Stimulated activated CD8-positive, alpha-beta memory T cell treated with anti-CD3 and anti-CD28 coated beads, Interleukin-4, amount 100 ng/mL, for 1 hour (primary cell): ENCODE measurements at places on chromosomes 1 and 21.
A peak's percentile ranks its signal among the peaks of the same experiment; 100 is the strongest.

- no peak for DNase-seq
Measured at GRCh38 chr1:193068013-193068412, 8.6 kb downstream of the RO60 start.

DNA sequence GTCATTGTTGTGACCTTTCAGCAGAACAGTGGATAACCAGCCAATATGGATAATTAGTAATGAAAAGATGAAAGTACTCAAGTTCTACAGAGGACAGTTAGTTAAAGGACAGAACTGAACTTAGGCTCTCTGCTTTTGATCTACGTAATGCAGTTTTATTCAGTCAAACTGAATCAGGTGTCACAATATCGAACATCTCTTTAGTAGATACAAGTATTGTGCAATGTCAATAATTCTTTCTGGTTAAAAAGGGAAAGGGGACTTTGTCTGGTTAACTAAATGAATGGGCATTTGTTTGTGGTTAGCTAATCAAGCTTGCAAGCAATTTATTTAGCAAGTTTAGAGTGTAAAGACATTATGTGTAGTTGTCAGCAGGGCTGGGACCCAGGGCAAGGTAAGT is 562.2 kb upstream of the PTBP2 start:
- no peak for DNase-seq

DNA sequence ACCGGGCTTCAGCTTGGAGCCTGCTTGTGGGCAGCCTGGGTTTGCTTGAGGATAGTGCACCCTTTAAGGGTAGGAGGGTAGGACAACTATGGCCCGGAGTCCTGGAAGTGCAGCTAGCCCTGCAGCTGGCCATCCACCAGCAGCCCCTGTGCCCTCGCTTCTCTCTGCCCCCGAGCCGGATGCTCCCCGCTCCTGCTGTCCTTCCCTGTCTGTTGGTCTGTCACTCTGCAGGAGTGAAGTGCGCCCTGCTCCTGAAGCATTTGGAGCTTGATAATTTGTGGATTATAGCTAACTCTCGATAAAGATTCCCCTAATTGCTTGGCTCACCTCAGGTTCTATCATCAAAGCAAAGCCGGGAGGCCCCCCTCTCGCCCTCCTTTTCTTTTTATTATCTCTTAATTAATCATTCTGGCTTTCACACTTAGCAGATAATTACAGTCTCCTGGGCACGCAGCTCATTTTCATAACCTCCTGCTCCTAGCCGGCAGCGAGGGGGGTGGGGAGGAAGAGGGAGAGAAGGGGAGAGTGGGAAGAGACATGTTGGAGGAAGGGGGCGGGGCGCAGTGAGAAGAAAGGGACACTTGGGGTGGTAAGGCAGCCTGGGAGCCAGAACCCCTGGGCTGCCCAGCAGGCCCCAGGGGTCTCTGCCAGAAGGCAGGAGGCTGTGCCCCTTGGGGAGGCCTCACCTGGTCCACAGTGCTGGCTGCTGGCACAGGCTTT is 14.4 kb downstream of the KIRREL1 start:
- DNase-seq, result no peak

- no peak for DNase-seq
Measured at GRCh38 chr1:90534663-90535295, 182.3 kb downstream of the BARHL2 start.

DNA sequence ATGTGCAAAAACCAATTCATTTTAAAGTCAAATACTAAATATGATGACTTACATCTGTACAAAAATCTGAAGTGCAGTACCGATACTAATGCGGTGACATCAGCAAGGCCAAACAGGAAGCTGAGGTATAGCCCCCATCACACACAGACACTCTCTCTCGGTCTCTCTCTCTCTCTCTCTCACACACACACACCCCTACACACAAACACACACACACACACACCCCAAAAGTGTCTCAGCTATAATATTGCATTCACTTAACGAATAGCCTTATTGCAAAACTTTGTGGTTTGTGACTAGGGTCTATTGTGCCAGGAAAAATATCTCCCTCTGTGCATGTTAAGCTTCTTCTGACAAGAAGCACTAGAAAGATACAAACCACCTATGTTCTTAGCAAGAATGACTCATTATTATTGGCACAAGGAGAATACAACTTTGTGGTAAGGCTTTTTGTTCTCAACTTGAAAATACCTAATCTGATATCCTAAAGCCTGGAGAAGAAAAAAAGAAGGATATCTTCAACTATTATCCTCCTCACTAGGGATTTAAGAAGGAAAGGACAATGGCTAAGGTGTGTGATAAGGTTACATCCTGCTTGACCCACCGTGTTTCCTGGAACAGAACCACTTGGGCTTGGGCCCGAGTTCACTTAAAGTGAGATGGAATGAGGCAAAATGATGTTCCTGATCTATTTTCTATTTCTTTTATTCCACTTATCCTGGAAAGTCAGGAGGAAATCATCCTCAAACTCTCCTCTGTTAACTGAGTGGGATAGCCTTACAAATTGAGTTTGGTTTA is 107.1 kb downstream of the NIBAN1 start:
- peak; percentile 29 for DNase-seq

GRCh38 chr1:56414728-56415224 is 164.6 kb downstream of the PLPP3 start:
- DNase-seq, result no peak

GRCh38 chr1:81023187-81023724 is 777.5 kb upstream of the ADGRL2 start:
- DNase-seq, result no peak

- DNase-seq, result no peak
Measured at GRCh38 chr1:206111271-206111927, 5.8 kb downstream of the AVPR1B start.

DNA sequence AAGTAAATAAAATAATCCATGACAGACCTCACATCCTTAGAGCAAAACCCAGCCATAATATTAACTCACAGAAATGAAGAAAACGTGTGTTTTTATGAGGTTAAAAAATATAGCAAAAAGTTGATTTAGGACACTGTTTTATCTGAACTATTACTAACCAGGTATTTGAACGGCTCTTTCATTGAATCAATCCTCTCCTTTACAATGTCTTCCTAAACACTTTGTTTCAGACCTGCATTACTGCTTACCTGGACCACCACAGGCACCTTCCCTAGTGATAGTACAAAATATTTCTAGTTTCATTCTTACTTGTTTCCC is 25.0 kb downstream of the TBX15 start:
- no peak for DNase-seq

DNA sequence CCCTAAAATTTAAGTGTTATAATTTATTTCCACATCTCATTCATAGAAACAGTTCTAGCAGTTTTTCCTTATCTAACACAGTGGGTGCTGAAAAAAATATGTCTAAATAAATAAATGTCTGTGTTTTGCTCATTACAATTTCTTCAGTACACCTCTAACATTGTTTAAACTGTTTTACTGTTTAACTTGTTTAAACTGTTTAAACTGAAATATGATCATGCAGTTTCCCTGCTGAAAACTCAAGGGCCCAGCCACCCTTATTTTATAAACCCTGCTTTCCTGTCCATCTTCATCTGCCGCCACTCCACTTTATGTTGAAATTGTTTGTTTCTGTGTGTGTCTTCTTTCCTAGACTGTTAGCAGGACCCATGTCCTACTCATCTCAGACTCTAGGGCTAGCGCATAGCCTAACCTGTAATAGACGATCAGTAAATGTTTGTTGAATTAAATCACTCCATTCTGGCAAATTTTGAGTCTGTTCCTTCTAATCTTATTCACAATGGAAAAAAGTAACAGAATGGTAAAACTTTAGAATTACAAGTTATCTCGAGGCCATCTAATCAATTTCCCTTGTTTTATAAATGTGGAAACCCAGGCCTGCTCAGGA is 9.4 kb upstream of the PIK3C2B start:
- DNase-seq, result no peak
